ENCODE measurements at places on chromosomes 2 and 18. TPM values are rescaled to one million over a fixed set of nuclear protein-coding genes. Genes with fewer than 3 reads are reported as not detected.

DNA sequence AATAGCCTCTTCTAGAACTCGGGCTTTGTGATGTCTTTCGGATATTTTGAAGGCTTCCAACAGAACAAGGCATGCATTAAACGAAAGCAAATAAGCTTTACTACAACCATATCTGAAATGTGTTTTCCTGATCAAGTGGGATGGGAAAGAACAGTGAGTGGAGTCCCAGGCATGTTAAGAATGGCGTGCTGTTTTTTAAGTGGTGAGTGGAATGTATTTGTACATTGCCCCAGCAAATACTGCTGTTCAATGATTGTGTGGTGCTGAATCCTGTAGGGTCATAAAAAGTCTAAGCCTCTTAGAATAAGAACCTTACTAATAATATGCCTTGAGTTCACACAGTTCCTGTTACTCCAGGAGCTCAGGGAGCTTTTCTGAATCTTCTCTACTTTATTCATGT, 52.5 kb downstream of the POMC start:
- no peak overlapping the region for H3K4me3 ChIP-seq
- H3K4me1 ChIP-seq: no peaks in the 10 kb centered on the region
- no peaks in the 10 kb centered on the region for H3K36me3 ChIP-seq
- H3K27ac ChIP-seq: no peak overlapping the region

GRCh38 chr18:75582406-75582821, 154.9 kb upstream of the SMIM21 start:
- no peaks in the 10 kb centered on the region for H3K27me3 ChIP-seq
- no peaks in the 10 kb centered on the region for H3K4me1 ChIP-seq
- no peaks in the 10 kb centered on the region for H3K36me3 ChIP-seq

- H3K4me3 ChIP-seq: no peak overlapping the region
- DNase-seq: no peak
- no peaks in the 10 kb centered on the region for H3K36me3 ChIP-seq
Observed at GRCh38 chr18:51123936-51124486, 73.5 kb downstream of the MEX3C start.

GRCh38 chr18:51712821-51713220, 515.3 kb upstream of the MEX3C start:
- H3K4me3 ChIP-seq: no peak overlapping the region
- H3K27ac ChIP-seq: no peak overlapping the region
- H3K4me1 ChIP-seq: no peaks in the 10 kb centered on the region
- DNase-seq: no peak

- DNase-seq: no peak
- no peaks in the 10 kb centered on the region for H3K36me3 ChIP-seq
- H3K27me3 ChIP-seq: no peaks in the 10 kb centered on the region
- H3K4me1 ChIP-seq: no peaks in the 10 kb centered on the region
Observed at GRCh38 chr18:24949908-24950307, 402.1 kb downstream of the ZNF521 start.

GRCh38 chr18:79424008-79424565, 28.4 kb downstream of the NFATC1 start:
- no peaks in the 10 kb centered on the region for H3K4me1 ChIP-seq
- H3K4me3 ChIP-seq: no peak overlapping the region
- no peaks in the 10 kb centered on the region for H3K27me3 ChIP-seq
- peak; percentile 84 for DNase-seq

The MYO7B gene
- 0.21 TPM for total RNA-seq

The ACMSD gene
- not detected for total RNA-seq

The TMEM178A gene
- total RNA-seq: not detected
